ENCODE measurements at places on chromosomes 7 and 10.
A peak's percentile ranks its signal among the peaks of the same experiment; 100 is the strongest.

DNA sequence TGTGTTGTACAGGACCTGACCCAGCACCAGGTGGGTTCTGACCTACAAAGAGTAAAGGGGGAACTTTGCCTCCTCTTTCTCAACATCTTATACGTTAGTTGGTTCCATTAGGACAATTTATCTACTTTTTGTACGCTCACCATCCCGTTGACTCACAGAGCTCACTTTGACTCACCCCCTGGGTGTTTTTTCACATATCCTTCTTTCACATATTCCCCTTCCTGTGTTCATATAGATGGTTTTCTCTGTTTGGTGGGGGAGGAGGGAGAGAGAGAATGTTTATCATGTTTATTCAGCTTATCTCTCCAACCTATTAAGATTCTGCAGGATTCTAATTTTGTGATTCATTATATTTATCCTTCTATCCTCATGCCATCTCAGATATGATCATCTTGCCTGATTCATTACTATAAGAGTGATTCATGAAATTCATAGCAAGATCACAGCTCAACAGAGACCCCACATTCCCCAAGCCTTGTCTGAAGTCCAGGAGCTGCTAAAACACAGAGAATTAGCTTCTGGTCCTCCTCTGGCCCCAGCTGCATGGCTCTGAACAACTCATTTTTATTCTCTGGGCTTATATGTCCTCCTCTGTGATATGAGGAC is 37.2 kb downstream of the PRSS2 start:
- DNase-seq, result no peak

GRCh38 chr10:61024151-61024855 is 80.3 kb upstream of the RHOBTB1 start:
- no peak for DNase-seq

DNA sequence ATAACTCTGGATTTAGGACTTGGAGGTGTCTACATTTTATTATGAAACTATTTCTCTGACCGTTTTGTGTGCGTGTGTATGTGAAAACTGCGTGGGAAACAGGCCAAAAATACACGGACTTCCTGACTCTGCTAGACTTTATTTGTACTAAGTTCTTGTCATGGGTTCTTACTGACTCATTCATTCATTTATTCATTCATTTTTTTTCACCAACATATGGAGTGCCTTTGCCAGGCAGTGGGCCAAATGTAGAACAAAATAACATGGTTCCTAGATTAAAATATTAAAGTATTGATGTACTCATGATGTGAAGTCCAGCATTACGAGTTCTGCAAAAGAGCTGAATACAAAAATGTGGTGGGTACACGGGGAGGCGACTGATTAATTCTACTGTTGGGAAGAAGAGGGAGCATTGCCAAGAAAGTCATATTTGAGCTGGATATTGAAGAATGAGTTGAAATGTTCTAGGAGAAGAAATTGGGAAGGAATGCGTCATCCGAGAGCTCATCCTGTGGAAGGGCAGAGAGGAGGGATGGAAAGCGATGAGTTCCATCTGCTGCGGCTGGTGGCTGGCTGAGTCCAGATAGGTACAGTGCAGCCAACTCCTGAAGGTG is 24.6 kb downstream of the CACNB2 start:
- no peak for DNase-seq

GRCh38 chr10:91210014-91210413 is 10.4 kb upstream of the PCGF5 start:
- DNase-seq, result peak; percentile 62

- peak; percentile 31 for DNase-seq
Observed at GRCh38 chr10:18689498-18689897, 30.3 kb downstream of the ARL5B start.

DNA sequence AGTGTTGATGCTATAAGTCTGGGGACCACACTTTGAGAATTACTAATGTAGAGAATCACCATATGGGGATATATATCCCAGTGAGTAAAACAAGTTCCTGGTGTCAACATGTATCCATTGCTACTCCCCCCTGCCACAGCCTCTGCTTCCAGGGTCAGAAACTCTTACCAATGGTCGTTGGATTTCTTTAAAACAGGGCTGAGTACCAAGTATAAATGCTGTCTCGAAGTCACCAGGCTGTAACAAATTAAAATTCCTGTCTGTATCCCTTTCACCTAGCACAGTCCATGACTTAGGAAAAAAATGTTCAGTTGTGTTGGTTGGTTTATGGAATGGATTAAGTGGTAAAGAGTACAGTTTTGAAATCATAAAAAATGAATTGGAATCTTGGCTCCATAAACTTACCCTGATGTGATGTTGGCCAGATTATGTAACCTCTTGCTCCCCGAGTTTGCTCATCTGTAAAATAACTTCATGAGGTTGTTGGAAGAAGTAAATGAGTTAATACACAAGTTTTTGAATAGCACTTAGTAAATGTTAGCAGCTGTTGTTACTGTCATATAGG is 364.0 kb upstream of the LRGUK start:
- no peak for DNase-seq

GRCh38 chr7:3504384-3504783 is 203.3 kb downstream of the SDK1 start:
- DNase-seq, result no peak

- no peak for DNase-seq
Observed at GRCh38 chr7:55138663-55139062, 119.8 kb downstream of the EGFR start.

DNA sequence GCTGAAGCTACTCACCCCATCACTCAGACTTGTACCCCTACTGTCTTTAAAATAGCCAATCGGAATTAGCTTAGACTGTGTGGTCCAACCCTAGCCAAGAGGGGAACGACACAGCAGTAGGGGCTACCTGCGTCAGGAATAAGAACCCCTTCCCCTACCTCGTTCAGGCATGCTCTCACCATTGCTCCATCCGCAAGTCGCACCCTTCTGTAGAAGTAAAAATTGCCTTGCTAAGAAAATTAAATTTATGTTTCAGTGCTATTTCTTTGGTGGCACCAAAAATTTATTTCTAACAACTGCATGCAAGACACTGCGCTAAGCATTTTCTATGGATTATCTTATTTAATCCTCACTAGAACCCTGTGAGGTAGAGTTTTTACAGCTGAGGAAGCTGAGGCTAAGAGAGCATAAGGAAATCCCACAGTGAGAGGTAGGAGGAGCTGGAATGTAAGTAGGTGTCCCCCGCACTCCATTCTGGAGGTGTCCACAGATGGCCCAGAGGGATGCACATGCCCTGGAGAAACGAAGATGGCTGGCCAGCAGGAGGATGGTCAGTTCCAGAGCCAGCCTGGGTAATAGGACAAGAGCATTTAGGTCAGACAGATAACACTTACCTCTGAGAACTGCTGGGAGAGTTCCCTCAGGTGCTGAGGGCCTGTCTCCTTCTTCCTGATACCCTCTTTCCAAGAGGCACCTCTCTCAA is 15.3 kb upstream of the CACUL1 start:
- DNase-seq, result no peak

GRCh38 chr7:76408121-76408560 is 1.4 kb downstream of the SSC4D start:
- no peak for DNase-seq

DNA sequence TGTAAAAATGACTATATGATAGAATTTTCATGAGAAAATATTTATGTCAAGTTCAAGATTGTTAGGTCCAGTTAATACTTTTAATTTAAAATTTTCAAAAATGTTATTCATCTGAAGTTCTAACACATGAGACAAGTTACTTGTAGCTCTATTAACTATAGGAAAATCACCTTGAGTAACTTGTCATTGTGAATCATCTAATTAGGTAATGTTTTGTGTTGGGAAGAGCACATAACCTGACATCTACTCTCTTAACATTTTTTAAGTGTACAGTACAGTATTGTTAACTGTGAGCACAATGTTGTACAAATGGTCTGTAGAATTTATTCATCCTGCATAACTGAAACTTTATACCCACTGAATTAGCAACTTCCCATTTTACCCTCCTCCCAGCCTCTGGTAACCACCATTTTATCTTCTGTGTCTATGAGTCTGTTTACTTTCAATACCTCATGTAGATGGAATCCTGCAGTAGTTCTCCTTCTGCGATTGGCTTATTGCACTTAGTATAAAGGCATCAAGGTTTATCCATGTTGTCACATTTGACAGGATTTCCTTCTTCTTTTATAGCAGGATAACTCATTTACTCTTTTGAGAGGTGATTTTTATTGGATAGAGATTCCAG is 54.6 kb downstream of the ARL4A start:
- DNase-seq, result no peak

- no peak for DNase-seq
Observed at GRCh38 chr7:72445075-72445474, 32.9 kb upstream of the CALN1 start.

GRCh38 chr7:97381815-97382554 is 264.5 kb downstream of the SDHAF3 start:
- no peak for DNase-seq

- no peak for DNase-seq
Observed at GRCh38 chr7:142537760-142538159, 211.5 kb upstream of the PRSS1 start.

- peak; percentile 2 for DNase-seq
Observed at GRCh38 chr10:113454341-113455061, 98.4 kb upstream of the HABP2 start.

- DNase-seq, result no peak
Observed at GRCh38 chr10:123998197-123999141, 94.9 kb downstream of the CHST15 start.

GRCh38 chr7:148626828-148627227 is 36.3 kb downstream of the C7orf33 start:
- no peak for DNase-seq

GRCh38 chr10:38054361-38054797 is 39.8 kb upstream of the ZNF37A start:
- DNase-seq, result no peak

- DNase-seq, result no peak
Observed at GRCh38 chr7:95840953-95841950, 68.9 kb downstream of the DYNC1I1 start.

DNA sequence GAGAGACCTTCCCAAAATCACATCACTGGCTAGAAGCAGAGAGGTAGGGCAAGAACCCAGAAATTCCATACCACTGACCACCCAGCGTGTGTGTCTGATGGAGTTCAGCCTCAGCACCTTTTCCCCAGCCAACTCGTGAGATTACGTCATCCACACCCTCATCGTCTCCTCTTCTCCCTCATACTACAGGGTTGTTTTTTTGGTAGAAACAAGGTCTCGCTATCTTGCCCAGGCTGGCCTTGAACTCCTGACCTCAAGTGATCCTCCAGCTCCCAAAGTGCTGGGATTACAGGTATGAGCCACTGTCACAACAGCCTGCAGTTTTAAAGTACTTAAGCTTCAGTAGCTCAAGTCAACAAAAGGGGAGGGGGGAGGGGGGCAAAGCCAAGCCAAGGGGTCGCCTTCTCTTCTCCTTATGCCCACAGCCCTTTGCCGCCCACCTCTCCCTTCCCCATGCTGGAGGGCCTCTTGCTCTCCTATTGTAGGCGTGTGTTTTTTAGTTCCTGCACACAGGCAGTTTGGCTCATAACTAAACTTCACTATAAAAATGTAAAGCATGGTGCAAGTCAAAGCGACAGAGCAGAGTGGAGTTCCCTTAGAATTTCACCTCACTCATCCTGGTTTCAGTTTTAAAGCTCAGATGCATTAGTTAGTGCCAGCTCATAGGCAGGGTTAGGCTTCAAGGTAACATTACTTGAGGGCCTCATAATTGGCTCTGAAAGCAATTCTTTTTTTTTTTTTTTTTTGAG is 5.2 kb upstream of the PRDX3 start:
- DNase-seq, result no peak

DNA sequence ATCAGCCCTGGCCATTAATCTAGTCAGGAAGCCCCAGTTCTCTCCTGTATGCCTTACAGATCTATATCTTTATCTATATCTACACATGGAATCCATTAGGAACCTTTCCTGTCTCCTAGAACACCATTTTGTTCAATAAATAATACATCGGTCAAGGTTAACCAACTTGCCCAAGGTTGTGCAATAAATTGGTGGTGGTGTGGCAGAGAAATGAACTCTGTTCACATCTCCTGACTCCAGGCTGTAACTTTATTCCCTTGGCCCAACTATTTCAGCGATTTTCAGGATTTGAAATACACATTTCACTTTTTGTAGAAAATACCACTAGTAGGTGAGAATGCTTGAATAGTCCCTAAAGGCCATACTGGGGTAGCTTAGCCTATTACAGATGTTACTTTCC is 712.5 kb upstream of the FZD8 start:
- no peak for DNase-seq

DNA sequence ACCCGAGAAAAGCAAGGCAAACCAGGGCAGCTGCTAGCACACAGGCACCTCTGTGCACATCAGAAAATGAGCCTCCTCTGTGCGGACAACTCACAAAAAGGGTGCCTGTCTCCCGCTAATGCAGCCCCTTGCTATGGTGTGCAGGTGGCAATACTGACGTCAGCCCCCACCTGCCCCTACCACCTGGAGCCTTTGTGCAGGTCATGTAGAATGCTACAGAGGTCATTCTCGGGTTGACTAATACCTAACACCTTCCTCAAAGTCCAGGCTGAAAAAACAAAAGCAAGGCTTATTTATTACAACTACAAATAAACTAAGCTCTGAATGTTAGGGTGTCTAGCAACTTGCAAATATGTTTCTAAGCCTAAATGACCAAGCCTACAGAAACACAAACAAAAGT is 13.9 kb downstream of the PIP4K2A start:
- no peak for DNase-seq

- no peak for DNase-seq
Observed at GRCh38 chr7:140698477-140698876, 2.0 kb downstream of the NDUFB2 start.

- no peak for DNase-seq
Observed at GRCh38 chr7:99860281-99861127, 16.3 kb downstream of the OR2AE1 start.

DNA sequence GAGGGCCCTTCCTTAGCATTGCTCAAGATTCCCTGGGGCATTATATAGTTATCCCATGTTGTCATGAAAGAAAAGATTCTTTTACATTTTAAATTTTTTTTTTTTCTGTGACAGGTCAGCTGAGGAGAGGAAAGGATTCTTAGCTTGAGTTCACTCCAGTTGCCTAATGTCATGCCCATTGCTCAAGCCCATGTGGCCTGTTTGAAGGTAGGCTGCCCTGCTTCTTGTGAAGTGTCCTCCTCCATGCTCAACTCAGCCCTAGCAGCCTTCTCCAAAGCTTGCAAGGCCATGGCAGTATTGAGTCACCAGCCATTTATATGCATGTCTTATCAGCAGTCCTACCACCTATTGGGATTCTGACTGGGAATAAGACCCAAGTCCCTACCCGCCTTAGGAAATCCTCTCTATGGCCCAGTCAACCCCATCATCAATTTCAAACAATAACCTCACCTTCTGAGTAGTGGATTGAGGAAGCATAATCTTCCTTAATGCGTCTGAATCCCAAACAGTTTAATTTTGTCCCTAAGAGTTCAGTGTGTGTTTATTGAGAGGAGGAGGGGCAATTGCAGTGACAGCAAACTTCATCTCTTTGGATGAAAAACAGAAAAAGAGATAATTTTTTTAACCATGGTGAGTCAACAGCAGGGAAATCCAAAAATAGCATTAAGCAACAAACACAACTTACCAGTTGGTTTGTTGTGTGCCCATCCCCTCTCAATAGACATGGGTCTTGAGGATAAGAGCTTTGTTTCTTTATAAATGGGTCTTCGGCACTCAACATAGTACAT is 38.6 kb upstream of the WASL start:
- DNase-seq, result no peak

- no peak for DNase-seq
Observed at GRCh38 chr10:95525033-95525418, 36.1 kb downstream of the SORBS1 start.

- DNase-seq, result no peak
Observed at GRCh38 chr7:132154248-132154647, 422.0 kb downstream of the PLXNA4 start.
